ENCODE measurements at places on chromosomes 7 and 10. TPM values are rescaled to one million over a fixed set of nuclear protein-coding genes. Genes with fewer than 3 reads are reported as not detected.

DNA sequence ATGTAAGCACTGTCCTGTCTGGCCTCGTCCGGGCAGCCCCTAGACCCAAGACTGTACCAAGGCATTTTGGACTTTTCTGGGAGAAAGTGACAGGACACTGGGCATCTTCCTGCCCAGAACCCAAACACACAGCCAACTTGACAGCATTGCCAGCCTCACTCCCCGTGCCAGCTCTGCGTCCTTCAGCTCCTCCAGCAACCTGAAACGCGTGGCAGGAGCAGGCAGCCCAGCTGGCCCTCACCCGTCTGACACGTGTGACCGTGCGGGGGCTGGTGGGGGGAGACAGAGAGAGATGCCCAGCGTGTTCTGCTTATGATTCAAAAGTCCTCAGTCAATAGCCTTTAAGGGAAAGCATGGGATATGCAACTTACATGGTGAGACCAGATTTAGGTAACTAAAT is 50.3 kb upstream of the SLC29A3 start:
- DNase-seq: no peak

DNA sequence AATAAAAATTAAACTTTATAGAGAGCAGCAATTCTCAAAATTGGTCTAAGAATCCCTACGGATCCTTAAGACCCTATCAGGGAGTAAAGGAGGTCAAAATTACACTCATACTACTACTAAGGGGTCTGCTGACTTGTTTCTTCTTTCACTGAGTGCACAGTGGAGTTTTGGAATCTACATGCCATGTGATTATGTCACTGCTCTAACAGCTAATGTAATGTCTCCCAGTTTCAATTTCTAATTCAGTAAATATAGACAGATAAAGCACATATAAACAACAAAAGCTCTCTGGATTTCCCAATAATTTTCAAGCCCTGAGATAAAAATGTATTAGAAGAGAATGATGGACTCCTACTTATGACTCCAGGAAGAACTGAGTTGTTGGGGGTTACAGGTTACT is 74.6 kb downstream of the WAPL start:
- no peak for DNase-seq

GRCh38 chr10:130403153-130404075 is 267.2 kb downstream of the GLRX3 start:
- DNase-seq: no peak

Gene PNLIPRP3
- not detected for polyA plus RNA-seq

Gene CYP26C1
- 0.05 TPM for polyA plus RNA-seq

Gene MRC1
- polyA plus RNA-seq: 22.2 TPM
